ENCODE measurements at places on chromosomes 4 and X.

DNA sequence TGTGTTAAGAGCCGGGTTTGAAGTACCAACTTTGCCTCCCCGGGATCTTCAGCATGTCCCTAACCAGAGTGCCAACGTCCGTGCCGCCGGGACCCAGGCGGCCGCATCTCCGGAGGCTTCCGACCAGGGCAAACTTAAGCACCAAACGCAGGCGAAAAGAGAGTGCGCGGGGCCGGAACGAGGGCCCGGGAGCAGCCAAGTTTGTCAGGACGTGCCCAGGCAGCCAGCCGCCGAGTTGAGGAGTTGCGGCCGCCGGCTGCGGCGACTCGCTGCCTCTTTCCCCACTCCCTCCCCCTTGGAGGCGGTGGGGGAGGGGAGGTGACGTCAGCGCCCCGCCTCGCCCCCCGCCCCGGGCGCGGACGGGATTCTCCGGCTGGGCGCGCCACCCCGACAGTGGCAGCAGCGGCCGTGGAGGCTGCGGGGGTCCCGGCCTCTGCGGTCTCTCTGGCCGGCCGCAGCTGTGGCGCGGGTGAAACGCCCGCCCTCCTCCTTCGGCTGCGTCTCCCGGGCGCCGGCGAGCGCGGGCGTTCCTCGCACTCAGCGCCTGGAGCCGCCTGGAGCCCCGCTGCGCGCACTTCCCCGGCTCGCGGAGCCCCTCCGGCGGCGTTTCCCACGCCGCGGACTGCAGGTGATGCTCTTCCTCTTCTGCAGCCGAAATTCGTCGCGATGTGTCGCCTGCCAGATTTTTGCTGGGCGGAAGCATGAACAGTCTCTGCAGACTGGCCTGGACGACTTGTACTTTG is 2.9 kb upstream of the FAT1 start:
- no peak for DNase-seq

DNA sequence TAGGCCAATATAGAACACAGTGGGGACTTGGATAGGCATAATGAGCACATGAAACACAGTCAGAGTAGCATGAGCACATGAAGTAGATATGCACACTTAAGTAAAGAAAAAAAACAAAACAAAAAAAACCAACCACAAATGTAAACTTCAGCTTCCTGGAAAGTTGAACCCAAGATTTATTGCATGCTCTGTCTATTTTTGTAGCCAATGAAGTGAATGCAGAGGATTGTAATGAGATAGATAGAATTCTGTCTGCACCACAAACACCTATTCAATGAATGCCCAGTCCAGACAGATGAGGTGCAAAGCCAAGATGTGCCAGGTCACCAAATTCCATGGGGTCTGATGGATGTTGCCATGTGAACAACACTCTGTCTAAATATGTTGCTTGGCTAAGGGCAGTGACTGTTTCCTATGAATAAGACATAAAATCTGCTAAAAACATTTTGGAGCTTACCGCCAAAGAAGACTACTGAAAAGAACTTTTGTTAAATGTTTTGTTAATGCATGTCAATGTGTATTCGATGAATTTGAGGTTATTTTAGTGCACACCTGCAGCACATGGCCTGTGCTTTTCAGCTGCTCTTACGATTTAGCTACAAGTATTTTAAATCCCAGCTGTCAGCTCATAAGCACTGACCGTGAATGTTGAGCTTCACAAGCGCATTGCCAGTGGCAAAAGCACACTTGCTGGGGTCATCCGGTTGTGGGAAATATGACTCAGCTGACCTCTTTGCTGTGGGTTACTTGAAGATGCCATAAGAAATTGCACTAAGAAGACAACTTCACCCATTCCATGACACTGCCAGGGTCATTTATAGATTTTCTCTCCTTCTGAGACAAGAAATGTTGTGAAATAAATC is 374.8 kb upstream of the GNPDA2 start:
- DNase-seq: no peak

- no peak for DNase-seq
Measured at GRCh38 chr4:182807346-182807745, 109.8 kb downstream of the DCTD start.

DNA sequence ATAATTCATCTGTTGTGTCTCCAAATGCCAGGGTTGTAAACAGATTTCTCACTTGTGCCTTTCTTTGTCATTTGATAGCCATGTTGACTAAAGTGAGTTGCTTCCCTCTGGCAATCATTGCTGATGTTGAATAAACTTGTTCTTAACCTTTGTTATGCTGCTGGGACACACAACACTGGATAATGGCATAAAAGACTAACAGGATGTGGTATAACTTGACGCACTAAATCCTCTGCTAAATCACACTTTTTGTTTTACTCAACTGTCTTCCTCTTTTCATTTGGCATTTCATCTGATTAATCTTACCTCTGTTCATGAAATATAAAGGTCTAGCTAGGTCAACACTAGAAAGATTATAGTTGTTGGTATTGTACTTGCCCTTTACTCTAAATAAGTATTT is 17.6 kb upstream of the CXCL5 start:
- no peak for DNase-seq

DNA sequence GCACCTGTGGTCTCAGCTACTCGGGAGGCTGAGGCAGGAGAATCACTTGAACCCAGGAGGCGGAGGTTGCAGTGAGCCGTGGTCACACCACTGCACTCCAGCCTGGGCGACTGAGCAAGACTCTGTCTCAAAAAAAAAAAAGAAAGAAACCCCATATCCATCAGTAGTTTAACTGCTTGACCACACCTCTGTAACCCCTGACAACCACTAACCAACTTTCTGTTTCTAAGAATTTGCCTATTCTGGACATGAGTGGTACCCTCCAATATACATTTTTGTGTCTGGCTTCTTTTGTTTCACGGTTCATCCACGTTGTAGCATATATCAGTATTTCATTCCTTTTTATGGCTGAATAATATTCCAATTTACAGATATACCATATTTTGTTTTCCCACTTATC is 9.1 kb downstream of the PPAT start:
- no peak for DNase-seq

DNA sequence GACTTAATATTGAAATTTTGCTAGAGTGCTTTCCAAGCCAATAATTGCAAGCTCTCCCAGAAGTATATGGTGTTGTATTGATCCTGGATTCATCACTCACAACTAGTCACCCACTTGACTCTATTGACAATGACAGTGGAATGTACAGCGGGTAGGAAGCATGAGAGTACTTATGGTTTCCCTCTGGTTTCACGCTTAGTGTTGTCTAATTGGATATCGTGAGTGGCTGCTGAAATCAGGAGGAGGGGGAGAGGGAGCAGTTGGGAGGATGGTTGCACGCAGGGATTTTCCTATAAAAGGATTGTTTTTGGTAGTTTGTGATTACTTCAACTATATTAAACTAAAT is 1819.5 kb upstream of the TENM3 start:
- no peak for DNase-seq

GRCh38 chrX:46912098-46912602 is at the start of gene JADE3:
Gene JADE3, plus strand, starts transcription at chrX:46912421. Its CDS starts 72,474 bp downstream, at chrX:46984895.
- no peak for DNase-seq

- DNase-seq: no peak
Measured at GRCh38 chr4:126081336-126081735, 766.6 kb downstream of the FAT4 start.

- DNase-seq: no peak
Measured at GRCh38 chr4:71189471-71189870, 149.3 kb upstream of the SLC4A4 start.

DNA sequence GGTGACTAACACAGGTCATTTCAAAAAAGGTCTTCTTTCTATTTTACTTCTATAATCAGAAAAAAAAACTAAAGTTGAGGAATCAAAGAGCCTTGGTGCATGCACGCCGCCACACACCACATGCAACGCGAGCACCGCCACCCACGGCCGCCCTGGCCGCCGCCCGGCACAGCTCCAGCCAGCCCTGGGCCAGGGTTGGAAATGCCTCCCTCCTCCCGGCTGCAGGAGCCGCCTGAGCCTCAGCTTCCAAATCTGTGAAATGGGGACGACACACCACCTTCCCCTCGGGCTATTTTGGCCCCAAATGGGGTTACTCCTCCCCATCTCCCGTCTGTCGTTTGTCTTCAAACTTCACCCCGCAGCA is 39.7 kb upstream of the MAN2B2 start:
- no peak for DNase-seq

GRCh38 chr4:176794151-176794550 is 1.4 kb upstream of the VEGFC start:
- no peak for DNase-seq

- DNase-seq: no peak
Measured at GRCh38 chr4:48047896-48048295, 31.3 kb downstream of the NIPAL1 start.

DNA sequence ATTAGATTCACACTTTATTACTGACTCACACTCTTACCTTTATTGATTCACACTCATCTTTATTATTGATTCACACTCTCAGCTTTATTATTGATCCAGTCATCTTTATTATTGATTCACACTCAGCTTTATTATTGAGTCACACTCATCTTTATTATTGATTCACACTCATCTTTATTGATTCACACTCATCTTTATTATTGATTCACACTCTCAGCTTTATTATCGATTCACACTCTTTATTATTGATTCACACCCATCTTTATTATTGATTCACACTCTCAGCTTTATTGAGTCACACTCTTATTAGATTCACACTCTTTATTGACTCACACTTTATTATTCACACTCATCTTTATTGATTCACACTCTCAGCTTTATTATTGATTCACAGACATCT is 31.3 kb downstream of the HTRA3 start:
- no peak for DNase-seq

DNA sequence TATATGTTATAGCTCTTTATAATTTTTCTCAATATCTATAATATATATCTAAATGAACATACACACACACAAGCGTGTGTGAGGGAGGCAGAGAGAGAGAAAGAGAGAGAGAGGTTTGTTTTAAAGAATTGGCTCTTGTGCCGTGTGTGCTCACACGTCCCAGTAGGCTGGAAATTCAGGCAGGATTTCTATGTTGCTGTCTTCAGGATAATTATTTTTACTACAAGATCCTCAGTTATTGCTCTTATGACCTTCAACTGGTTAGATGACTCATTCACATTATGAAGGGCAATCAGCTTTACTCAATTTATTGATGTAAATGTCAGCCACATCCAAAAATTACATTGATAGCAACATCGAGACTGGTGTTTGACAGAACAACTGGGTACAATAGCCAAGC is 1520.7 kb upstream of the PCDH7 start:
- no peak for DNase-seq

- no peak for DNase-seq
Measured at GRCh38 chr4:160026721-160027120, 923.8 kb downstream of the RAPGEF2 start.

GRCh38 chr4:37464373-37465128 is 220.0 kb downstream of the NWD2 start:
- DNase-seq: no peak

DNA sequence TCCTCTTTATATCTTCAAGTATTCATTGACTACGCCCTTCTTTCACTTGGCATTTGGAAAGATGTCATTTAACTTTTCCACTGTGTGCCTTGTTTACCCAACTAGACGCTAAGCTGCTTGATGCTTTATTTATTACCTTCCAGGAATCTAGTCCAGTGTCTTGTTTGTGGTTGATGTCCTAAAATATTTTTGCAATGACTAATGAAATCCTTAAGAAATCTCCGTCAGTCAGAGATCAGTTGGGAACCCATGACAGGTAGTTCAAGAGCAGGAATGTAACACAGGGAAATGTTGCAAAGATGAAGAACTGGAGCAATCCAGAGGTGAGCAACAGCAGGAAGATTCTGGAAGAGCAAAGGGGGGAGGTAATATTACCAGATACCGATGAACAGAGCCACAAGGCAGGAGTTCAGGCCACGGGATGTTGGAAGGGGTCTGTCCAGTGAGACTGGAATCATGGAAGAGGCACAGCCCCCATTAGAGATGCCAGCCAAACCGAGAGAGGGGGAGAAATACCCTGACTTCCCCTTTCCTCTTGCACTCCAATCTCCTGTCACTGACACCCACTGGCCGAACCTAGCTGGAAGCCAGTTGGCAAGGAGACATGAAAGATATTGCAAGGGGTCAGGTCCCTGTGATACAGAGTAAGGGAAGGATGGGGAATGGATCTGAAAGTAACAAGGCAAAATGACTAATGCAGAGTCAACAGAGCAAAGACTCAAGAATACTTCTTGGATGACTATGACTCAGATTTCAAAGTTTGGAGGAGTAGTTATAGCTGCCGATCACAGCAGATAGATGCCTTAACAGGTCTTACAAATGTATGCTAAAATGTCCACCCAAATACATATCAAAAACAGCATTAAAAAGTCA is 62.7 kb upstream of the PHKA2 start:
- DNase-seq: no peak

DNA sequence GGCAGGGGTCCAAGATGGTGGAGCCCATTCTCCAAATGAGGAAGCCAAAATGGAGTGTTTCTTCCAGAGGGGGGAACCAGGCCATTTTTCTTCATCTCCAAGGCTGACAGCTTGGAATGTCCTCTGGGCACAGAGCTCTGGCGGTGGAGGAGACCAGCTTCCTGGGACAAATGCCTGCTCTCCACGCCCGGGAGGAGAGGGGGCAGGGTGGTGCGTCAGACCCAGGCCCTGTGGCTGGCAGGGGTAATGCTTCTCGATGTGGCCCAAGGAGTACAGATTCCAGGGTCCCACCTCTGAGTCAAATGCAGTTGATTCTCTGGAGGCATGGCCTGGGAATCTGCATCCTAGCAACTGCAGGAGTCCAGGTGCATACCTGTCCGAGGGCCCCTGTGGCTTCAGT is 44.6 kb upstream of the ADRA2C start:
- no peak for DNase-seq

- DNase-seq: no peak
Measured at GRCh38 chrX:107482046-107482445, 32.6 kb downstream of the FRMPD3 start.

- no peak for DNase-seq
Measured at GRCh38 chr4:22521240-22521639, 5.4 kb upstream of the ADGRA3 start.

DNA sequence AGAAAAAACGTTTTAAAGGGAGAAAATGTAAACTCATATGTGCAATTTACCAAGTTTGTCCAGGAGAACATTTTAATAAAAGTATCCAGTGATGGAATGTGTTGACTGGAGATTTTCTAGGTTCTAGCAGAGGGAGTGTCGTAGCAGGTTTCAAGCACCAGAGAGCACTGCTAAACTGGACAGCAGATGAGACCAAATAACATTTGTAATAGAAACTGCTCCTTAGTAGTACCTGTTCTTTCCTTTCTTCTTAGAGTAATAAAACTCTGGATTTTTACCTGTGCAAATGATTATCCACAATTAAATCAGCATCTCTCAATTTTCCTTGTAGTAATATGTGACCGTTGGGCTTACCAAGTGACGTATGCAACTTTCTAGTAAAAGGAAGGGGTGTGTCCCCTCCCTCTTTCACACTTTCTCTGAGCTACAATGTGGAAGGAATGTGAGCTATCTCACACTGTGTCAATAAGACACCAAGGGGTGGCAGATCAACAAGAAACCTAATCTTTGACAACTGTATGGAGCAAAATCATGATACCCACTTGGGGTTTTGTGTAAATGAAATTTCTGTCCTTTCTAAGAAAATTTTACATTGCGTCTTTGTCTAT is 9.5 kb downstream of the HPGDS start:
- no peak for DNase-seq
